ENCODE measurements at places on chromosomes 7 and 10.
A peak's percentile ranks its signal among the peaks of the same experiment; 100 is the strongest.

DNA sequence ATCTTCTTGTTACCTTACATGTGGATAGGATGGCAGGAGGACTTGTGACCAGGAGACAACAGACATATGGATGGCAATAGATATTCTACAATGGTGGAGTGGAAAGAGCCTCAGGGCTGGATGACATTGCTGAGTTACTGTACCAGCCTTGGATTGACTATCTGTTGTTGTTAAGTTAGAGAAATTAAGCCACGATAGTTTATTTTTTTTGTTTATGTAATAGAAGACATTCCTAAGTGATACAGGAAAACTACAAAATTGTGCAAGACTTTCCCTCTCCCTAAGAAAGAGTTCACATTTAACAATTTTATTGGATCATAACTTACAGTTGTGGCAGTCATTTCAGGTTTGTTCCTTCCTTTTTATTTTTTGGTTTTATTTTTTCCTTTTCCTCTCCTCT, 230.7 kb upstream of the CACNA2D1 start:
- no peak for DNase-seq

DNA sequence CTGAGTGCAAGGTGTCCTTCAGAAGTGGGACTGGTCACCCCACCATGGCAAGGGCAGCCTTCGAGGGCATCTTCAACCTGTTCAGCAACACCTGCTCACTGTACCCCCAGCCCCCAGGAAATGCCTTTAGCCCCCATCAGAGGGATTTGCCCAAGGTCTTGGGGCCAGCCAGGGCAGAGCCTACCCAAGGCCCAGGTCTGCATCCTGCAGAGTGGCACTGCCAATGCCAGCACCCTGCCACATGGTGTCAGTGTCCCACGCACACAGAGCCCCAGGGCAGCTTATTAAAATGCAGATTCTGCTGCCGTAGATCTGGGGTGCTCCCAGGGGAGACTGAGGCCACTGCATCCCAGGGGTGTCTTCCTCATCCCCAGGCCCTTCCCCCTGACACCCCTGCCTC, 106.2 kb upstream of the KCTD7 start:
- peak; percentile 15 for DNase-seq

GRCh38 chr10:114401195-114401791, 3.0 kb downstream of the AFAP1L2 start:
- DNase-seq, result no peak

- DNase-seq, result no peak
Observed at GRCh38 chr10:102113261-102113955, 6.8 kb downstream of the LDB1 start.

DNA sequence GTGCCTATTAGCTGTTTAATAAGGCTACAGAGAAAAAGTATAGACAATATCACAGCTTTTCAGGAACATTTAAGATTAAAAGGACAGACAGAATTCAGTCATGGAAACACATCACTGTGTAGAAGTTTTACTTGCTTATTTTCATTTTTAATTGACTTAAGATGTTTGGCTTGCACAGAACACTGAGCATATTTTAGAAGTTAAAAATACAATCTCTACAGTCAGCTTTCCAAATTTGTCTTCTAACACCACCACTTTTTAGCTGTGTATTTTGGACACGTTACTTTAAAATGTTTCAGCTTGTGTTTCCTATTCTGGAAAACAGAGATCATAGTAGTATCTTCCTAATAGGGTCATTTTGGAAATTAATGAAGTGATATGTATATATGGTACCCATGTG, 11.8 kb downstream of the CFAP69 start:
- DNase-seq, result no peak

DNA sequence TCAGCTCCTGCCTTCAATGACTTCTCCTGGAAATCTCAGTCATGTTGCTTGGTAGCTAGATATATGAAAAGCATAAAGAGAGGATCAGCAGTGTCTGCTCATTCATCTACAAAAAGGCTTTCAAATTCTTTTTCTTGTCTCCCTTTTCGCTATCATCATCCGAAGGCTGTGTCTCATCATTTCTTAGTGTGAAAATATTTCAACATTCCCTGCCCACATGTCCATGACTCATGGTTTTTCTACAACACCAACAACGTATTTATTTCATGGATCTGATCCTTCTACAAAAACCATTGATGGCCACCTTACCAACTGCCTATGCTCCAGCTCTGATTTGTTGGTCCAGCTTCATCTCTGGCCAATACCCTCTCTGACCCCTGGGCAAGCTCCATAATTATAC, 472.5 kb upstream of the GHITM start:
- no peak for DNase-seq

DNA sequence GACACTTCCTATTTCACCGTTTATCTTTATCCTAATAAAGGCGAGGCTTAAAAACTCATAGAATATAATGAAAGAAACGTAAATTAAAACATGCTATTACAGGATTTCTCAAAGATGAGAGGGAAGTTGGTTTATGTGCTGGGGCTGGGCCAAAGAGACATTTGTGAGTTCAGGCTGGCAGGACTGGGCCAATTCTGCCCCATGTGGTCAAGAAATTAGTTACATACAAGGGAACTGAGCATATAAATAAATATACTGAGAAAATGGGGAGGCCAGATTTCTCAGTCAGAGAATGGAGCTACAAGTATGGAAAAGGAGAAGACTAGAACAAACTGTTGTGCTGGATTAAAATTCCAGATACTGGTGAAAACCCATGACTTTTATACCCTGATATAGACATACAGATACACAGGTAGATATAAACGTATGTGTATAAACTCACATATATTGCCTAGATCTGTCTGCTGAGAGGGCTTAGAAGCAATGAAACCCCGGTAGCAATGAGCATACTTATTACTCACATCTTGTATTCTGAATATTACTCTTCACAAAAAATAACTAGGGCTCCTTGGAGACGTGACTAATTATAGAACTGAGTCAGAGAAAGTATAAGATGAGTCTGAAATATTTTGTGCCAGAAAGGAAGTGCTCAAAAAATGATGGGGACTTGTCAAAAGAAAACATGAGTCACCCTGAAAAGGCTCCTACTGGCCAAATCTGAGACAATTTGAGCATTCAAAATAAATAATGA, 155.7 kb upstream of the FGFR2 start:
- no peak for DNase-seq
